ENCODE measurements at places on chromosomes 6 and 20.

GRCh38 chr6:29938746-29939508, 3.4 kb upstream of the HLA-A start:
- DNase-seq: no peak

DNA sequence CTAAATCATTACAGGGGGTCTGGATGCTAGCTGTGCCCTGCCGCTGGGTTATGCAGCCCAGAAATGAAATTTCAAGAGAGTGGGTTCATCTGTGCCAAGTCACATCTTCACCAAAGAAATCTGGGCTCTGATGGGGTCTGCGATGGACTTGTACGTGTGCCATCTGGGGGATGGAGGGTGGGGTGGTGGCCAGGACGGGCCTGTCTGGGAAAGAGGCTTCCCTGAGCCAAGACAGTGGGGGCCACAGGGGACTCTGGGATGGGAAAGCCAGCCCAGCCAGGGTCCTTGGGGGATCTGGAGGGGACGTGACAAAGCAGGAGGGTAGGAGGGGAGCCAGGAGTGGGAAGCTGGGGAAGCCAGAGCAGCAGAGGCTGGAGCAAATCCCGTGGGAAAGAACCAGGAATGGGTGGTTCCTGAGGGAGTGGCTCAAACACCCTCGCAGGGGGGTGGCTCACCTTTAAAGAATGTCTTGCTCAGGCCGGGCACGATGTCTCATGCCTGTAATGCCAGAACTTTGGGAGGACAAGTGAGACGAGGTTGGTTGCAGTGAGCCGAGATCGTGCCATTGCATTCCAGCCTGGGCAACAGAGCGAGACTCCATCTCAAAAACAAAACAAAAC, 36.3 kb upstream of the SULF2 start:
- DNase-seq: no peak

DNA sequence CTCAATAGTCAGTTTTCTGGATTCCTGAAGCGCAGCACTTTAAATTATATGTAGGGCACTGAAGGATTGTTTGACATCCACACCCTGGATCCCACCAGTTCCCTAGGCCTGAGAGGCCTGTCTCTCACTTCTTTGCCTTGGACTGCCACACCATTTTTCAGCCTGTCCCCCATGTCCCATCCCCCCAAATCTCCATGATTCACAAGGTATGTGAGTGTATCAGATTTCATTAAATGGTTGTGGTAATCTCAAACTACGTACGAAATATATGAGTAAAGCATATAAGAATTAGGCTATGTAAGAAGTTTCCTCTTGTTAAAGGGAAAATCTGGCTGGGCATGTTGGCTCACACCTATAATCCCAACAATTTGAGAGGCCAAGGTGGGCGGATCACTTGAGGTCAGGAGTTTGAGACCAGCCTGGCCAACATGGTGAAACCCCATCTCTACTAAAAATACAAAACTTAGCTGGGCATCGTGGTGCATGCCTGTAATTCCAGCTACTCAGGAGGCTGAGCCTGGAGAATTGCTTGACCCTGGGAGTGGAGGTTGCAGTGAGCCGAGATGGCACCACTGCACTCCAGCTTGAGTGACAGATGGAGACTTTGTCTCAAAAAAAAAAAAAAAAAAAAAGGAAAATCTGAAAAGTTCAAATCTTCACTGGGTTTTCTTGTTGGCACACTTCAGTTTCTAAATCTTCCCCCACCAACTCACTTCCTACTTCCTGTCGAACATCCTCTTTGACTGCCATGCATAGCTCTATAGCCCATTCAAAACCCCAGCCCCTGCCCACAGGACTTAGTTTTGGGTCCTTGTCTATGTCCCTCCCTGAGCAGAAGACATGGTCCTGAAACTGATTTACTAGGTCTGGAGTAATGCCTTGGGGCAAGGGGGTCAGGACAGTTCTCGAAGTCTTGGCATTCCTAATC, 97.3 kb upstream of the SHLD1 start:
- DNase-seq: no peak

DNA sequence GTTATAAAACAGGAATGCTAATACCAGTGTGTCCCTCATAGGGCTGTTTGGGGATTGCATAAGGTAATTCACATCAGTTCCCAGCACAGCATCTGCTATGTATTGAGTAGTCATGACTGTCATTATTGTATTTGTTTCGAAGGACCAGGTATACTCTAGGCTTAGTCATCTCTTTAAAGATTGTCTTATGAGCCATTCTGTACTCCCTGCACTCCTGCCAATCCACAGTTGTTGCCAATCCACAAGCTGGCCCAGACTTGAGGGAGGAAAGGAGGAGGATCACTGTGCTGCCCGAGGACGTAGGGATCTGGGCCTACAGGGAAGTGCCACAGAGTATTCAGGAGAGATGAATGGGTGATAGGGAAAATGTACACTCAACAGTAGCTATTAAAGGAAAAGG, 113.0 kb upstream of the TIAM2 start:
- no peak for DNase-seq
